ENCODE measurements at places on chromosomes 5 and 9. TPM values are rescaled to one million over a fixed set of nuclear protein-coding genes. Genes with fewer than 3 reads are reported as not detected.
A peak's percentile ranks its signal among the peaks of the same experiment; 100 is the strongest.

DNA sequence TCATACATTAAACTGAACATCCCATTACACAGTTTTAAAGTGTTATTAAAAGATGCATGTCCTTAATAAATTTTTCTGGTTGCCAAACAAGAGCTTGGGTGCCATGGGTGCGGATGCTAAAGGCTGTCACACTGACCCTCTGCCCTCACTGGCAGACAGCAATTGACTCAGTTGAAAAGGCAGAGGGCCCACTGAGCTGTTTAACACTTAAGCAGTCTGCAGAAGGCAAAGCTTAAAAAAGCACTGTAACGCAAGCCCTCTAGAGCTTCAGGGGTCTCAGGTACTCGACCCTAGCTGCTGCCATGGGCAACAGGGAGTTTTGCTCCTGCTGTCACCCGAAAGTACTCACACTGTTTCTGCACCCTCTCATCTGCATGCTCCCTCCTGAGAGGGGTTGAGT lies 726.4 kb upstream of the TYRP1 start:
- no peaks in the 10 kb centered on the region for H3K27me3 ChIP-seq
- DNase-seq, result no peak
- no peaks in the 10 kb centered on the region for H3K4me1 ChIP-seq
- no peak overlapping the region for H3K27ac ChIP-seq
- H3K4me3 ChIP-seq, result no peak overlapping the region

DNA sequence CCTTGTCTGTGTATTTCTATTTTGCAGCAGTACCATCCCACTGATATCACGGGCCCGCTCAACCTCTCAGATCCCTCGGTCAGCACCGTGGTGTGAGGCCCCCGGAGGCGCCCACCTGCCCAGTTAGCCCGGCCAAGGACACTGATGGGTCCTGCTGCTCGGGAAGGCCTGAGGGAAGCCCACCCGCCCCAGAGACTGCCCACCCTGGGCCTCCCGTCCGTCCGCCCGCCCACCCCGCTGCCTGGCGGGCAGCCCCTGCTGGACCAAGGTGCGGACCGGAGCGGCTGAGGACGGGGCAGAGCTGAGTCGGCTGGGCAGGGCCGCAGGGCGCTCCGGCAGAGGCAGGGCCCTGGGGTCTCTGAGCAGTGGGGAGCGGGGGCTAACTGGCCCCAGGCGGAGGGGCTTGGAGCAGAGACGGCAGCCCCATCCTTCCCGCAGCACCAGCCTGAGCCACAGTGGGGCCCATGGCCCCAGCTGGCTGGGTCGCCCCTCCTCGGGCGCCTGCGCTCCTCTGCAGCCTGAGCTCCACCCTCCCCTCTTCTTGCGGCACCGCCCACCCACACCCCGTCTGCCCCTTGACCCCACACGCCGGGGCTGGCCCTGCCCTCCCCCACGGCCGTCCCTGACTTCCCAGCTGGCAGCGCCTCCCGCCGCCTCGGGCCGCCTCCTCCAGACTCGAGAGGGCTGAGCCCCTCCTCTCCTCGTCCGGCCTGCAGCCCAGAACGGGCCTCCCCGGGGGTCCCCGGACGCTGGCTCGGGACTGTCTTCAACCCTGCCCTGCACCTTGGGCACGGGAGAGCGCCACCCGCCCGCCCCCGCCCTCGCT lies 1.9 kb downstream of the LRRC26 start:
- peaks cover 32% of the 10 kb centered on the region for H3K4me1 ChIP-seq
- H3K36me3 ChIP-seq, result no peaks in the 10 kb centered on the region
- H3K27ac ChIP-seq, result peak overlapping the region; percentile 79
- peak overlapping the region; percentile 58 for H3K4me3 ChIP-seq

DNA sequence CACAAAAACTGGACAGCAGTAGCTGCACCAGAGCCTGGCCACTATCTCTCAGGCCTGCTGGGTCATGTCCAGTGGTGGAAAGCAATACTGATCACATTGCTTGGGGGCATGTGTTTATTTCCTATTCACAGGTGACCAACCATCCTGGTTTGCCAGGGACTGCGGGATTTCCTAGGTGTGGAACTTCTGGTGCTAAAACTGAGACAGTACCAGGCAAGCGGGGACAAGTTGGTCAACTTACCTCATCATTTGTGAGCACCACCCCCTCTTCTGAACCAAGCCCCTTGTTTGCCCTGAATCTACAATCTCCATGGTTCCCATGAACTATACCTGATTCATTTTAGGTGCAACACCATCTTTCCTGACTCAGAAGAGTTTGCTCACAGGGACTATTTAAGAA lies 81.3 kb downstream of the TNC start:
- H3K27me3 ChIP-seq, result no peaks in the 10 kb centered on the region
- no peak overlapping the region for H3K4me3 ChIP-seq
- no peaks in the 10 kb centered on the region for H3K4me1 ChIP-seq
- no peak overlapping the region for H3K27ac ChIP-seq
- no peaks in the 10 kb centered on the region for H3K36me3 ChIP-seq
- no peak for DNase-seq

ADGRV1 gene
- 20.9 TPM for total RNA-seq

DNA sequence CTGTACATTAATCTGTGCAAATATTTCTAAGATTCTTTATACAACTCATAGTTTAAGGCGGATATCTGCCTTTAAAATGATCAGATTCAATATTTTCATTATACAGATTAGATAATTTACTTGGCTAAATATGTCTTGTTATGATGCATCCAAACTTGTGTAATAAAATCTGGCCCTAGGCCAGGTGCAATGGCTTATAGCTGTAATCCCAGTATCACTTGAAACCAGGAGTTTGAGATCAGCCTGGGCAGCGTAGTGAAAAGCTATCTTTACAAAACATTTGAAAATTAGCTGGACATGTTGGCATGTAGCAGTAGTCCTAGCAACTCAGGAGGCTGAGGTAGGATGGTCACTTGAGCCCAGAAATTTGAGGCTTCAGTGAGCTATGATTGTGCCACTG lies 2002.2 kb upstream of the ACO1 start:
- H3K27me3 ChIP-seq, result no peaks in the 10 kb centered on the region
- no peak for DNase-seq
- H3K4me1 ChIP-seq, result no peaks in the 10 kb centered on the region
- H3K27ac ChIP-seq, result no peak overlapping the region
- H3K36me3 ChIP-seq, result no peaks in the 10 kb centered on the region
- no peak overlapping the region for H3K4me3 ChIP-seq

- H3K27me3 ChIP-seq, result no peaks in the 10 kb centered on the region
- DNase-seq, result no peak
- H3K4me3 ChIP-seq, result no peak overlapping the region
- no peaks in the 10 kb centered on the region for H3K36me3 ChIP-seq
- no peaks in the 10 kb centered on the region for H3K4me1 ChIP-seq
These were observed 9.5 kb downstream of the FGF18 start for GRCh38 chr5:171428809-171429542.

PKD2L2 gene
- not detected for total RNA-seq

GRCh38 chr5:51829230-51829629 lies 446.0 kb downstream of the ISL1 start:
- H3K4me1 ChIP-seq, result no peaks in the 10 kb centered on the region
- no peak overlapping the region for H3K27ac ChIP-seq
- no peak overlapping the region for H3K4me3 ChIP-seq
- no peaks in the 10 kb centered on the region for H3K27me3 ChIP-seq

FCN1 gene
- 0.23 TPM for total RNA-seq

- no peaks in the 10 kb centered on the region for H3K36me3 ChIP-seq
- no peak overlapping the region for H3K4me3 ChIP-seq
- DNase-seq, result no peak
- H3K27me3 ChIP-seq, result no peaks in the 10 kb centered on the region
- no peaks in the 10 kb centered on the region for H3K4me1 ChIP-seq
These were observed 11.0 kb upstream of the SH3RF2 start for GRCh38 chr5:145925353-145925752.

DNA sequence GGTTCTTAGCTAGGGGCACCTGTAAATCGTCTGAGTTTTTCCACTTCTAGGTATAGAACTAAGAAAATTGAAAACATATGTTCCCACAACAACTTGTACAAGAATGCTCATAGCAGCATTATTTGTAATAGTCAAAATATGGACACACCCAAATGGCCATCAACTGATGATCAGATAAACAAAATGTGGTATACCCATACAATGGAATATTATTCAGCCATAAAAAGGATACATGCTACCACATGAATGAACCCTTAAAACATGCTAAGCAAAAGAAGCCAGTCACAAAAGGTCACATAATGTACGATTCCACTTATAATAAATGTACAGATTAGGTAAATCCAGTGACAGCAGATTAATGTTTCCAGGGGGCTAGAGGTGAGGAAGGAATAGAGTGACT lies 46.0 kb upstream of the IL13 start:
- DNase-seq, result no peak
- H3K4me3 ChIP-seq, result no peak overlapping the region
- no peaks in the 10 kb centered on the region for H3K36me3 ChIP-seq
- H3K27ac ChIP-seq, result no peak overlapping the region

GRCh38 chr5:98489021-98489420 lies 284.4 kb upstream of the RGMB start:
- H3K27me3 ChIP-seq, result no peaks in the 10 kb centered on the region
- no peak overlapping the region for H3K27ac ChIP-seq
- H3K4me1 ChIP-seq, result no peaks in the 10 kb centered on the region

DNA sequence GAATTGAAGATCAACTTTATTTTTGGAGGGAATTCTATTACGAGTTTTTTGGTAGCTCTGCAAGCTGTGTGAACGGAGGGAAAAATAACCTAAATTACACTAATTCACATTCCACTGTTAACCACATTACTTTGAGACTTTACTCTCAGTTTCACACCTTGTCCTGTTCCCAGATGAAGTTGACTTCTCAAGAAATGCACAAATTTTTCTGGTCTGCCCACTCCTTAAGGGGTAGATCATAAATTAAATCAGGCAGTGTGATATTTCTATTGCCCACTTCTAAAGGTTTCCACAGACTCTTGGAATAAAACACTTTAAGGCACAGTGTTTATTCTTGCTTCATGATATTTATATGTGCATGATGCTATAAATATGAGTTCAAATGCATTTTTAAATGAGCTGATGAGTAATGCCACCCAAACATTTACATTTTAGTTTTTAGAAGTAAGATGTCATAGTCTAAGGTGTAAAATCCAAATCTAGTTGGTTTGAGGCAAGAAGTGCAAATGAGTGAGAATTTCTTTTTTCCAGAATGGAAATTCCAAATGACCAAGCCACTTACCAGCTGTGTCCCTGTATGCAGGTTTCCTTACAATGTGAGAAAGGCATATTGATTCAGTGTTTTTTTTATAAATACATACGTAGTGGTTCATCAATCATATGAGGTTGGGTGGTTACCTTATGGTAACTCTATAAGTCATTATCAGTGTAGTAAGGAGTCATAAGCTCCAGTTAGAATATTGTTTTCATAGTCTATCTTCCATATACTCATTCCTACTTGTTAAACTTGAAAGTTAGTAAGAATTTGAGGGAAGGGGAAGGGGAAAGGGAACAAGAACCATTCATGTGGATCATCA lies 437.7 kb upstream of the MEF2C start:
- no peaks in the 10 kb centered on the region for H3K4me1 ChIP-seq
- DNase-seq, result no peak
- H3K4me3 ChIP-seq, result no peak overlapping the region
- H3K27me3 ChIP-seq, result no peaks in the 10 kb centered on the region
- no peaks in the 10 kb centered on the region for H3K36me3 ChIP-seq
- no peak overlapping the region for H3K27ac ChIP-seq

FOXD1 gene
- total RNA-seq, result 1.6 TPM

GRCh38 chr5:1745123-1745795 lies 54.4 kb downstream of the MRPL36 start:
- no peaks in the 10 kb centered on the region for H3K27me3 ChIP-seq
- H3K27ac ChIP-seq, result no peak overlapping the region
- H3K4me3 ChIP-seq, result no peak overlapping the region
- no peak for DNase-seq

DNA sequence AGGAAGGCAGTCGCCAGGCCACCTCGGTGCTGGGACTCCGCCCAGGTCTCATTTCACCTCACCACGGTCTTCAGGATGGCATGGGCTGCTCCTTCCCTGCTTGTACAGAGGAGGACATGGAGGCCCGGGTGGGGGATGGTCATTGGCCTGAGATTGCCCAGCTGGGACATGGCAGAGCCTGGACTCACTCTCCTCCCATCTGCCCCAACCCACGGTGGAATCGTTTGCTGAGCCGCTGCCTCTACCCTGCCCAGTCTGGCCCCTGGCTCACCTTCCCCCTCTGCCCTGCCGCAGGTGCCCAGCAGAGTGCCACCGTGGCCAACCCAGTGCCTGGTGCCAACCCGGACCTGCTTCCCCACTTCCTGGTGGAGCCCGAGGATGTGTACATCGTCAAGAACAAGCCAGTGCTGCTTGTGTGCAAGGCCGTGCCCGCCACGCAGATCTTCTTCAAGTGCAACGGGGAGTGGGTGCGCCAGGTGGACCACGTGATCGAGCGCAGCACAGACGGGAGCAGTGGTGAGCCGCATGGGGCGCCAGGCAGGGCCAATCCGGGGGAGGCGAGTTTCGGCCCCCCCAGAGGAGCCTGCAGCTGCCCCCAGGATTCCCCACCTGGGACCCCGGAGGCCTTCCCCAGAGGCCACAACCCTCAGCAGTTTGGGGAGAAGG lies 36.7 kb downstream of the HK3 start:
- H3K27ac ChIP-seq, result no peak overlapping the region
- H3K4me1 ChIP-seq, result no peaks in the 10 kb centered on the region
- no peaks in the 10 kb centered on the region for H3K36me3 ChIP-seq
- peaks cover 4% of the 10 kb centered on the region for H3K27me3 ChIP-seq

DMGDH gene
- 9.9 TPM for total RNA-seq

GRCh38 chr5:95448789-95449188 lies 57.6 kb downstream of the FAM81B start:
- H3K36me3 ChIP-seq, result no peaks in the 10 kb centered on the region
- no peaks in the 10 kb centered on the region for H3K4me1 ChIP-seq
- H3K27ac ChIP-seq, result no peak overlapping the region
- no peak overlapping the region for H3K4me3 ChIP-seq

DMRT3 gene
- 1.8 TPM for total RNA-seq

CCL19 gene
- not detected for total RNA-seq

LTC4S gene
- 7.8 TPM for total RNA-seq

- DNase-seq, result no peak
- H3K27ac ChIP-seq, result no peak overlapping the region
- H3K36me3 ChIP-seq, result peaks cover 6% of the 10 kb centered on the region
- H3K4me1 ChIP-seq, result no peaks in the 10 kb centered on the region
- H3K4me3 ChIP-seq, result no peak overlapping the region
- no peaks in the 10 kb centered on the region for H3K27me3 ChIP-seq
These were observed 20.8 kb upstream of the SLC6A3 start for GRCh38 chr5:1465966-1466471.

DNA sequence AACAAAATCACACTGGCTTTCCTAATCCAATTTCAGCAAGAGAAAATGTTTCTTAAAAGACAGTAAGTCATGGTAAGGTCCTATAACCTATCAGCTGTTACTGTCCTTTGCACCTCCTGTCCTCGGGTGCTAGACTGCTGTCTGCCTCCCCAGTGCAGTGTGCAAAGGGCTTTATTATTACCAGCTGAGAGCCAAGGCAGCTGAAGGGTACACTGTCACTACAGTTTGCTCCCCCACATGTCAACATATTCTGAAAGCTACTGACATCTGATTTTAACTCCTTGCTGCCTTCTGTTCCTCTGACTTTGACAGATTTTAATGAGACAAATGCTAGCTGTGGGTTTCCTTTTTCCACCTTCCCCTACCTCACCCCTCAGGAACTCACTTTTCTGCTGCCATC lies 389.4 kb upstream of the SLC24A2 start:
- H3K27ac ChIP-seq, result no peak overlapping the region
- H3K27me3 ChIP-seq, result no peaks in the 10 kb centered on the region
- H3K36me3 ChIP-seq, result no peaks in the 10 kb centered on the region
- H3K4me1 ChIP-seq, result no peaks in the 10 kb centered on the region
- H3K4me3 ChIP-seq, result no peak overlapping the region
